ENCODE measurements at places on chromosomes 4 and X.

DNA sequence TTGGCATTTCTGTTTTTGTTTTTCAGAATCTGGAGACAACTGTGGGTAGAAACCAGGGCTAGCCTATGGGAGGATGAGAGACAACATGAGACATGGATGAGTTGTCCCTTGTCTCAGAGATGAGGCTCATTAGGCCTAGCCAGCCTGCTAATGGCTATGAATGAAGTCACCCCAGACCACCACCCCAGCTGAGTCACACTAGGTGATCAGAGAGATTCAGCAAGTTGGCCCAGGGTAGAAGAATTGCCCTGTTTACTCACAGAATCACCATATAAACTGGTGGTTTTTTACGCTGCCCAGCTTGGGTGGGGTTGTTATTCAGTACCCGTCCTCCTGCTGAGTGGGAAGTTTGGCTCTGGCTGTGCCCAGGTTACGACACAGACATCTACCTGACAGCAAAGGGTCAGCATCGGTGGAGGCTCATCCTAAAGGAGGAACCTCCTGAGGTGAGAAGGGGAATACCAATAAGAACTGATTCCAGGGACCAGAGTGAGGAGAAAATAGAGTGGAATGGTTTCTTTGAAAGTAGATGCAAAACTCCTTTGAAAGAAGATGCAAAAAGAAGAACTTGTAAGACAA lies 17.2 kb upstream of the ARSJ start:
- no peak for DNase-seq

- no peak for DNase-seq
Observed at GRCh38 chr4:88775026-88775425, 77.4 kb upstream of the NAP1L5 start.

- no peak for DNase-seq
Observed at GRCh38 chr4:51825341-51825740, 17.6 kb upstream of the DCUN1D4 start.

- no peak for DNase-seq
Observed at GRCh38 chr4:33696586-33696985, 2547.7 kb downstream of the ARAP2 start.

- no peak for DNase-seq
Observed at GRCh38 chrX:74242484-74243138, 61.4 kb upstream of the ZCCHC13 start.

GRCh38 chr4:173330590-173330989 lies 3.6 kb downstream of the HMGB2 start:
- no peak for DNase-seq

GRCh38 chr4:8898419-8898818 lies 26.8 kb upstream of the HMX1 start:
- DNase-seq = no peak

DNA sequence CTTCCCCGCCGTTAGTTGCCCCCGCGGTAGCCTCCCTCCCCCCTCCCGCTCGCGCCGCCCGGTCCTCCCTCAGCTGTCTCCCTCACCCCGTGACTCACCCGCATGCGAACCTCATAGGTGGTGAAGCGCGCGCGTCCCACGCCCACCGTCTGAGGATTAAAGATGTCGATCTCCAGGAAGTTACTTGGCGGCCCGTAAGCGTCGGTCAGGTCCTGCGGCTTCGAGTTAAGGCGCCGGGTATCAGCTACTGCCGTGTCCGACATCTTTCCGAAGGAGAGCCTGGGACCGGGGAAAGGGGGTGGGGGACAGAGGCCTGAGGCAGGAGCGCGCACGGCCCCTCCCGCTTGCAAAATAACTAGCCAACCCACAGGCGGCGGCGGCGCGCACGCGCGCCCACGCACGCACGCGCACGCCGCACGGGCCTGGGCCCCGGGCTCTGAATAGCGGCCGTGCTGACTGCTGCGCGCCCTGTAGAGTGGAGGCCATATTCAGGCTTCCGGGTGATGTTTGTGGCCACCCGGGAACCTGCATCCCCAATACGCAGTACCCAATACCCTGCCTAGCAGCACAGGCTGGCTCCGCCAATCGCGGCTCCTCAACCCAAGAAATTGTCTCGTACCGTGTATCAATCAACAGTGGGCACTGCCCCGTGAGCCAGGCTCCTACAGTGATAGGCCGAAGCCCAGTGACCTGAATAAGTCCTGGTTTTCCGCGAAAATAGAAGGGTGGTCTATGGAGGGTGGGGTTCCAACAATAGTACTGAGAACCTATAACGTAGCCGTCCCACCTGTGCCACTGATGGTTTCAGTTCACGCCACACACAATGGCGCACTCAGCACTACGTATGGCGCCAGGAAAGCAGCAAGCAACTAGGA lies at the start of gene SNX12:
Gene SNX12, minus strand, starts transcription at position 291 of the 875 bp plus-strand sequence. Its CDS starts 28 bp downstream, at position 263.
- DNase-seq = peak; percentile 96

DNA sequence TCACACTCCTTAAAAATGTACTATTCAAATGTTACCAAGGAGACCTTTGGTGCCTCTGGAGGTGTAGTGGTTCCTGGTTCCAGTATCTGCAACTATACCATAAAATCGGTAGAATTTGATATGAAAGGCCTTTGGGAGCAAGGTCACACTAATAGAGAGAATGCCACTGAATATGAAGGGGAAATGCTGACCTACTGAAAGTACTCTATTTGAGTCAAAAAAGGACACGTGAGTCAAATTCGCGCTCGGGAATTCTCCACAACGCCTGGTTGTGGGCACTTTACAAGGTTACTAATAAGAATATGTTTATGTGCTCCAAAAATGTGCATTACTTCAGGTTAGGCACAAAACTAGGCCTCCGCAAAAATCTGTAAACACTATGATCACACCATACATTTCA lies 39.5 kb upstream of the RELL1 start:
- no peak for DNase-seq

- no peak for DNase-seq
Observed at GRCh38 chr4:169615467-169616106, 3.2 kb upstream of the NEK1 start.

- no peak for DNase-seq
Observed at GRCh38 chrX:30582664-30583063, 5.1 kb upstream of the TASL start.

GRCh38 chr4:11843927-11844326 lies 415.2 kb upstream of the HS3ST1 start:
- no peak for DNase-seq

- DNase-seq = peak; percentile 48
Observed at GRCh38 chr4:153126137-153126536, 78.1 kb upstream of the TRIM2 start.

DNA sequence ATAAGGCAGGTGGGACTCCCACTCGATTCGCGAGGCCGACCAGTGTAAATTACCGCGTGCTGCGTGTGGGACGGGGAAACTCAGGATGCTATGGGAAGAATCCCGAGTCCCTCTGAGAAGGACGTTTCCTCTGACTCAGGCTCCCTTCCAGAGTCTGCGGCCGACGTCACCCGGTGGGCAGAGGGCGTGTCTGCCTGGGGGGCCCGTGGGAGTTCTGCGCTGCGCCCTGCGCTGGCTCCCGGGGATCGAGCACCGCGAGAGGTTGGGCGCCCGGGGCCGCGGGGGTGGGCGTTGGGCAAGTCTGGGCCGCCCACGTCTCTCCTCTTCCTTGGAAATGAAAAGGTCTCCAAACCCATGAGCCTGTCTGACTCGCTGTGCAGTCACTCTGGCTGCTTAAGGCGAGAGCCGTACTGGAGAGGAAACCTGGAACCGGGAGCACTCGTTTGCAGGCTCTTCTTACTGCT lies 568 bp downstream of the NIPAL1 start:
- peak; percentile 71 for DNase-seq

- DNase-seq = peak; percentile 17
Observed at GRCh38 chr4:73080789-73081188, 11.3 kb upstream of the COX18 start.

DNA sequence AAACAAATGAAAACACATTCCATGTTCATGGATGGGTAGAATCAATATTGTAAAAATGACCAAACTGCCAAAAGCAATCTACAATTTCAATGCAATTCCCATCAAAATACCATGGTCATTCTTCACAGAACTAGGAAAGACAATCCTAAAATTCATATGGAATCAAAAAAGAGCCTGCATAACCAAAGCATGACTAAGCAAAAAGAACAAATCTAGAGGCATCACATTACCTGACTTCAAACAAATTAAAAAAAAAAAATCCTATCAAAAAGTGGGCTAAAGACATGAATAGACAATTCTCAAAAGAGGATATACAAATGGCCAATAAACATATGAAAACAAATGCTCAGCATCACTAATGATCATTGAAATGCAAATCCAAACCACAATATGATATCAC lies 297.5 kb downstream of the NAF1 start:
- no peak for DNase-seq

DNA sequence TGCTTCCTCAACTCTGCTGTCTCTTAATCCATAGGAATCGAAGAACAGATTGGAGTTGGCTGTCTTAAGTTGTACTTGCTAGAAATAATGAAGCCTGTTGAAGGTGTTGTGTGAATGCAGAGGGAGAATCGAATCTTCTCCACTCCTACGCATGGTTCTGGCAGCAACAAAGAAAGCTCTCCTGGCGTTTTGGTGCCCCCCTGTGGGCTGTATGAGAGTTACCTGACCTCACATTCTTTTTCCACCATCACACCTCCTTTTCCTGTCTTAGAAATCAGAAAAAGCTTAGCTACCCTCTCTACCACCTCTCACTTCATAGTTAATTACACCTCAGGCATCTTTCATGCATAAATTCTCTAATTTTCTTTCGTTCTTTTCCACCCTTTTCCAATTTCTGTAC lies 16.3 kb downstream of the KLF8 start:
- peak; percentile 35 for DNase-seq

- DNase-seq = no peak
Observed at GRCh38 chr4:139957986-139958738, 195.8 kb downstream of the MAML3 start.

DNA sequence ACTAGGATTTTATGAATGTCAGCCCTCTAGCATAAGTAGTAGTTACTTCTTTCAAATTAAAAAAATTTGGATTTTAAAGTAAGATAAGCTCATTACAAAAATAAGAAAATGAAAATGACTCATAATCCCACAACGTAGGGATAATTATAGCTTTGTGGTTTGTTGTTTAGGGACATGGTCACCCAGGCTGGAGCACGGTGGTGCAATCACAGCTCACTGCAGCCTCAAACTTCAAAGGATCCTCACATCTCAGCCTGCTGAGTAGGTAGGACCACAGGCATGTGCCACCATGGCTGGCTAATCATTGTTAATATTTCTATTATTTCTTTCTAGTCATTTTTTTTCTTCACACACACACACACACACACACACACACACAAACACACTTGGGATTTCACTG lies 57.6 kb downstream of the PLAC1 start:
- no peak for DNase-seq

DNA sequence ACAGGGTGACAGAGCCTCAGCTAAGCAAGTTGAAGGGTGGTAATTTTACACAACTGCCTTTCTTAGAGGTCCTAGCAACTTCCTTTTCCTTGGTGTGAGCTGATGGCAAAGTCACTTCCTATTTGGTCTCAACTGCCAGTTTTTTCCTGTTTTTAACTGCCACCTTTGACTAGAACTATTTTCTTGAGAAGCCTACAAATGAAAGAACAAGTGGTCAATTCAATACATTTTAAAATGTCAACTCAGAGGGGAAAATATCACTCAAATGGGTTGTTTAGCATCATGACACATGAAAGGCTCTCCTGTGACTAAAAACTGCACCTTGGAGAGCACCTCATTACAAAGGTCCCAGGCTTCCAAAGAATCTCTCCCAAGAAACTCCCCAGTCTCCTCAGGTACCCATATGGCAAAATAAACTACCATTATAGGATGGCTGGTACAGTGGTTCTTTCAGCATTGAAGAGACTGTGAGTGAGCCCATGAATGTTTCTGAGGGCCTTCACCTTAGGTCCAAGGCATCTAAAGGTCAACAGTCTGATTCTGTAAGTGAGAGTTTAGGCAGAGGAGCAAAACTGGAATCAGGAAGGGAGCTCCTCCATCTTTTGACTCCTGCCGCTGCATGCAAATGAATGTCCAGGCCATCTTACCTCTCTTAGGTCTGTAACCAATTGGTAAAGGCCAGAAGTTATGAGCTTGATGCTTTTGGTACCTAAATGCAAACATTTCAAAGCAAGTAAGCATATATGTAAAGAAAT lies 5.5 kb upstream of the STK26 start:
- DNase-seq = no peak

- no peak for DNase-seq
Observed at GRCh38 chrX:2781698-2782097, 29.9 kb downstream of the XG start.

DNA sequence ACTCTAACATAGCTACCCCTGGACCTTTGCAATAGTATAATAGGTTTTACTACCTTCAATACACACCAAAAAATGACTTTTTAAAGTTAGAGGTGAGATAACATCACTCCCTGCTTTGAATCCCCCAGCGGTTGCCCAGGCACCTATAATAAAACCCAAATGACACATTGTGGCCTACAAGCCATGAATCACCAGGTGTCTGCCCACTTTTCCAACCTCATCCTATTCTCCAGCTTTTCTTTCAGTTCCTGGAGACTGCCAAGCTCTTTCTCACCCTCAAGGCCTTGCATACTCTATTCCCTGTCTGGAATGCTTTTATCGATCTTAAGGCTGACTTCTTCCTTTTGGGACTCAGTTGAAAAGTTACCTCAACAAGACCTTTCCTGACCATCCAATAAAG lies 16.4 kb upstream of the PRSS48 start:
- DNase-seq = no peak

DNA sequence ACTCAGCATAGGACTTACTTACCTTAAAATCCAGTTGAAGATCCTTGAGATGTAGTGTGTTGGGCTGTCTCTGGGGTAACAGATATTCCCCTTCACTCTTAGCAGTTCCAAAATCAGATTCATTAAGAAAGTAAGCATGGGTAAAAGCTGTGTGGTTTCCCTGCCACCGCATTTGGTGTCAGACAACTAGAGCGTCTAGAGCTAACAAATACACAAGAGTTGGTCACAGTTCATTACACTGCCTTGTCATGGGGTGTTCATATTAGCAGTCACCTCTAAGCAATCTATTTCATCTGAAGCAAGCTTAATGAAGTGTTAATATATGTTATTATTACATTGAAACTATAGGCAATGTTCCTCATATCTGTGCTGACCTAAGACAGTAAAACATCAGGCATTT lies 342.8 kb downstream of the PPARGC1A start:
- DNase-seq = no peak

GRCh38 chr4:41323706-41324105 lies 67.0 kb downstream of the UCHL1 start:
- no peak for DNase-seq

DNA sequence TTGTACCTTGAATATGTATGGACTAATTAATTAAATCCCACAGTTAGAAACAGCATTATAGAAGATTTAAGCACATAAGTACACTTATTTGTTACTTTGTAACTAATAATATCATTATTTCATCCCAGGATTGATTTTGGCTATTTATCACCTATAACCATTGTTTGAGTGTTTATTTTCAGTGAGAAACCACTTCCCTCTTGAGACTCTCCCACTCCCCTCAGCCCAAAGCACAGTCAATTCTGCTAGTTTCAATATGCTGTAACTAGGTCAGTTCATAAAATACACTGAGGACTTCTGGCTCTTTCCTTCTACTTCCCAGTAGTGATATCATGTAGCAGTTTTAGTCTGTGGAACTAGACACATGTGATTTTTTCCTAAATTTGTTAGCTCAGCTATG lies 16.3 kb downstream of the OFD1 start:
- no peak for DNase-seq

- no peak for DNase-seq
Observed at GRCh38 chr4:174999407-174999806, 81.2 kb downstream of the ADAM29 start.

Data from umbilical cord (tissue), 2 donors.